ENCODE measurements at places on chromosomes 12 and 14. TPM values are rescaled to one million over a fixed set of nuclear protein-coding genes. Genes with fewer than 3 reads are reported as not detected.

GALNT8 gene
- total RNA-seq = not detected

DUSP16 gene
- total RNA-seq = 10.6 TPM

DNA sequence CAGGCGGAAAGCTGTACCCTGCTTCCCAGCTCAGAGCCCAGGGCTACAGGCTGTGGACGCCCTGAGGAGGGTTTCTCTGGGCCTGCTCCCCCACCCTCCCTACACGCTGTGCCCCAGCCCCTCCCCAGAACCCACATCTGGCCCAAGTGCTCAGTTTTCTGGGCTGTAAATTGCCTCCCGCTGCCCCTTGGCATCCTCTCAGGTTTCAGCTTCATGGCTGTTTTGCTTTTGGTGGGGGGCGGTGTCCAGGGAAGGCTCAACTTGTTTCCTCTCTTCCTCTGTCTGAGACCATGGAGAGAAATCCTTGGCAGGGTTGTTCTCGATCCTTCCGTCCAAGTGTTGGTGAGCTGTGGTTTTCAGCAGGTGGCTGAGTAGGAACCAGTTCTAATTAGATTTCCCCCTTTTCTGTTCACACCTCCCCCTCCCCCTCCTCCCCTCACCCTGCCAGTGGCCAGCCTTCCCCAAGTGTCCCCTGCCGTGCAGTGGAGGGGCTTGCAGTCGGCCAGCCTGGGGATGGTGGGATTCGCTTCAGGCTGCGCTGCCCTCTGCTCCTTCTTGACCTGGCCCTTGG lies 61.8 kb downstream of the TSPAN9 start:
- H3K4me1 ChIP-seq = peaks cover 8% of the 10 kb centered on the region
- no peak for DNase-seq
- no peaks in the 10 kb centered on the region for H3K27me3 ChIP-seq
- no peak overlapping the region for H3K4me3 ChIP-seq

DNA sequence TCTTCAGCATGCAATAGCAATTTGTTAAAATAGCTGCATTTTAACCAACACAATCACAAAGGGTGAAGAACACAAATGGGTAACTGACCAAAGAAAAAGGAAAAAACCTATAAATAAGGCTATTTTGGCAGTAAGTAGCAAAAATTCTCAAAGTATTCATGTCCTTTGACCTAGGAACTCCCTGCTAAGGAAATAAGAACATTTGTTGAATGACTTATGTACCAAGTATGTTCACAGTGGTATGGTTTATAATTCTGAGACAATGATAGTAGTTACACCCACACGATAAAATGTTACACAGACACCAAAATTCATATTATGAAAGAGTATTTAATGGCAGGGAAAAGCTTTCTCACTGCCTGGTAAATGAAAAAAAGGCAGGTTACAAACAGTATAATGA lies 16.9 kb downstream of the CCDC88C start:
- no peaks in the 10 kb centered on the region for H3K4me1 ChIP-seq
- peak; percentile 8 for DNase-seq
- H3K36me3 ChIP-seq = no peaks in the 10 kb centered on the region
- no peak overlapping the region for H3K27ac ChIP-seq

GRCh38 chr14:21874167-21874566 lies 200.5 kb upstream of the OR4E1 start:
- DNase-seq = no peak
- no peak overlapping the region for H3K4me3 ChIP-seq
- no peaks in the 10 kb centered on the region for H3K36me3 ChIP-seq
- H3K27me3 ChIP-seq = no peaks in the 10 kb centered on the region

- peaks cover 44% of the 10 kb centered on the region for H3K4me1 ChIP-seq
- peak overlapping the region; percentile 9 for H3K27ac ChIP-seq
- no peak overlapping the region for H3K4me3 ChIP-seq
- H3K36me3 ChIP-seq = no peaks in the 10 kb centered on the region
- H3K27me3 ChIP-seq = no peaks in the 10 kb centered on the region
Measured at GRCh38 chr14:104972301-104973134, 5.7 kb downstream of the AHNAK2 start.

LRFN5 gene
- total RNA-seq = 3.6 TPM

DNA sequence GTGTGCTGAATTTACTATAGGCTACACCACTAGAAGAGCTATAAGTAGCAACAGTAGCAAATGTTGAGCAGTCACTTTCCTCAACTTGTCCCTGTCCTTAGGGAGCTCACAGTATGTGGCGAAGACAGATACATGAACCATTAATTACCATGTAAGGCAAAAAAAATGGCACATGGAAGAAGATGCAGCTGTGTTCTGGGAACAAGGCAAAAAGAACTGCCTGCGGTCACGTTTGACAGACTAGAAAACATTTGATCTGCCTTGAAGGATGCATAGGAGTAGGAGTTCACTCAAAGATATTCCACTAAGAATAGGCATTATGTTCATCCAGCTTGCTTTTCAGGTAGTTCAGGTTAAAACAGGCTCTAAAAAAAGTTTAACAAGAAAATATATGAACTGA lies 46.5 kb upstream of the IFNG-AS1 start:
- no peak overlapping the region for H3K4me3 ChIP-seq
- H3K4me1 ChIP-seq = peaks cover 4% of the 10 kb centered on the region
- no peaks in the 10 kb centered on the region for H3K36me3 ChIP-seq
- no peak for DNase-seq
- H3K27me3 ChIP-seq = peaks cover 2% of the 10 kb centered on the region
- no peak overlapping the region for H3K27ac ChIP-seq

DNA sequence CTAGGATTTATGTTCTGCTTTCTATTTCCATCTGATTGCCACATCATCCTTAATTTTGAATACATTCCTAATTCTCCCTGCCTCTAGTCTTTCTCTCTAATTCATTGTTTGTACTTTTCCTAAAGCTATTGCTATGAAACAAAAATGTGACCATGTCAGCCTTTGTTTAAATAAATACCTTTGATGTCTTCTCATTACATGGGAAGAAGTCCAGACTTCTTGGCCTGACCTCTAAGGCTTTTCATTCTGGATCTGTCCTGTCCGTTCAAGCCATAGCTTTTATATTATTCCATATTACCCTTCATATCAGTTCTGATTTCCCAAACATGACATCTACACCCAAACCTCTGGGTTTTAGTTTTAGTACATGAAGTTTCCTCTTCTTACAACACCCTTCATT lies 91.4 kb downstream of the CDK17 start:
- H3K4me3 ChIP-seq = no peak overlapping the region
- no peaks in the 10 kb centered on the region for H3K4me1 ChIP-seq
- H3K27ac ChIP-seq = no peak overlapping the region
- peaks cover 10% of the 10 kb centered on the region for H3K36me3 ChIP-seq
- peak; percentile 45 for DNase-seq

DNA sequence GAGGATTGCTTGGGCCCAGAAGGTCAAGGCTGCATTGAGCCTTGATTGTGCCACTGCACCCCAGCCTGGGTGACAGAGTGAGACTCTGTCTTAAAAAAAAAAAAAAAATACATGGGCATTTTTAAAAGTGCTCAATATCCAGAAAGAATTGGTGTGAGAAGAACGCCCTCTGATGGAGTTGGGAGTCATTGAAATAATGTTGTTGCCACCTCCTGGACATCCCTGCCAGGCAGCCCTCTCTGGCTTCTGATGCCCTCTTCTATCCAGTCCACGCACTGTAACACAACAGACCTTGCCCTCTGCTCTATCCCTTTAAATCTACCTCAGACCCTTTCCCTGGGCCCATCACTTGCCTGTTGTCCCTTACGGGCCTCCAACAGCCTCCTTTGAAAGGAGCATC lies 4.9 kb downstream of the PTGDR start:
- H3K4me3 ChIP-seq = no peak overlapping the region
- peak; percentile 40 for DNase-seq
- peaks cover 4% of the 10 kb centered on the region for H3K4me1 ChIP-seq

GRCh38 chr12:116391501-116391900 lies 114.0 kb upstream of the MED13L start:
- H3K4me3 ChIP-seq = no peak overlapping the region
- no peaks in the 10 kb centered on the region for H3K36me3 ChIP-seq
- H3K27ac ChIP-seq = 0 out of 2 replicates have a peak overlapping the region, but pooled peaks have one; percentile 3
- no peaks in the 10 kb centered on the region for H3K27me3 ChIP-seq
- no peak for DNase-seq

GRCh38 chr12:47648056-47648579 lies 57.7 kb downstream of the RPAP3 start:
- no peak for DNase-seq
- H3K27me3 ChIP-seq = no peaks in the 10 kb centered on the region
- no peaks in the 10 kb centered on the region for H3K36me3 ChIP-seq
- no peak overlapping the region for H3K4me3 ChIP-seq
- H3K27ac ChIP-seq = no peak overlapping the region

CLEC9A gene
- not detected for total RNA-seq

GRCh38 chr12:52310622-52311284 lies 10.4 kb downstream of the KRT83 start:
- H3K27me3 ChIP-seq = peaks cover 74% of the 10 kb centered on the region
- H3K4me1 ChIP-seq = peaks cover 2% of the 10 kb centered on the region
- H3K4me3 ChIP-seq = no peak overlapping the region
- H3K27ac ChIP-seq = no peak overlapping the region
- H3K36me3 ChIP-seq = no peaks in the 10 kb centered on the region
- DNase-seq = peak; percentile 34

ADSS1 gene
- 2.5 TPM for total RNA-seq

CCDC177 gene
- total RNA-seq = not detected

- no peak for DNase-seq
- no peak overlapping the region for H3K27ac ChIP-seq
- H3K4me3 ChIP-seq = no peak overlapping the region
- peaks cover 7% of the 10 kb centered on the region for H3K4me1 ChIP-seq
Measured at GRCh38 chr12:43856972-43857371, 21.1 kb downstream of the TMEM117 start.

DNA sequence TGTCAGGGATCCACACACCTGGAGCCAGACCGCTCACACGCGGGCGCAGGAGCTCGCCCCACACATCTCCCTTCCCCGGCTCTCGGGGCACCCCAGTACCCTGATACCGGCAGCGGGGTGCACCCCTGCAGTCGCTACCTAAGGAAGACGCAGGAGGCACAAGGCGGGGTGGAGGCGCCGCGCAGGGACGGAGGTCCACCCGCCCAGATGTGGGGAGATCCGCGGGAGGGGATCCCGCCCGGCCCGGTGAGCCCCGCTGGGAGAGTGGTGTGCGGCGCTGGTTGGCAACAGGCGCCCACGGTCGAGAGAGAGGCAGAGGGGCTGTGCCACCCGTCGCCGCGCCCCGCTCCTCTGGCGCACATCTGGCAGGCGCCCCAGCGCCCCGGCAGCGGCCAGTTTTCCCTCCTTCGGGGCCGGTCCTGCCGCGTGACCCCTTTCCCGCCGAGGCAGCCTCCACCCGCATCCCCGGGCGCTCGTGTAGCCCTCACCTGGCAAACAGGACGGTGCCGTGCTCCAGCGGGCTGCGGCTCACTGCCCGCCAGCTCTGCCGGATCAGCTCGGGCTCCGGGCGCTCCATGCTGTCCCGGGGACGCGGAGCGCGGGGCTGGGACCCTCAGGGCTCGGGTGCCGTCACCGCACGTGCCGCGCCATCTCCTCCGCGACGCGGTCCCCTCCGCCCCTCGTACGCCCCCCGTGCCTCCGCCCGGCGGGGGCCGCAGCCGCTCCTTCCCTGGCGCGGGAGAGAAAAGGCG lies 469 bp downstream of the NGB start:
- H3K27ac ChIP-seq = no peak overlapping the region
- H3K27me3 ChIP-seq = peaks cover 44% of the 10 kb centered on the region
- no peak overlapping the region for H3K4me3 ChIP-seq
- H3K36me3 ChIP-seq = no peaks in the 10 kb centered on the region
- no peaks in the 10 kb centered on the region for H3K4me1 ChIP-seq
